A549 (cell line): ENCODE measurements at places on chromosomes 4 and X. TPM values are rescaled to one million over a fixed set of nuclear protein-coding genes. Genes with fewer than 3 reads are reported as not detected.

DNA sequence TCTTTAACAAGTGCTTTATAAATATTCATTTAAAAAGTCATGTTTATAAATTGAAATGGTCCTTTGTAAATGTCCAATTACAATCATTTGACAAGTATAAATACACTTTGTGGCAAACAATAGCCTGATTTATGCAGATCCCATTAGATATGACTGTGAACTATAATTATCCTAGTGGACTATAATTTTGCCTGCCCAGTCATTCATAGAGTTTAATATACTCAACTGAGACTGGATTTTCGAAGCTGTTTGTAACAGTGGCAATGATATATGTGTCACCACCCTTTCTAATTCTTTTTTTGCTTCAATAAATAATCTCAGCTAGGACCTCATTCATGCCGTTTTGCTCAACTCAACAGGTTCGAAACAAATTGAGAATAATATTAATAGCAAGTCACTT, 732.0 kb downstream of the PCDH18 start:
- DNase-seq = no peak

- no peak for DNase-seq
Observed at GRCh38 chr4:142150483-142150882, 514.1 kb downstream of the IL15 start.

GRCh38 chr4:98838977-98839618, 89.8 kb downstream of the EIF4E start:
- no peak for DNase-seq

The FAM199X gene
- polyA plus RNA-seq = 24.2 to 26.4 TPM (median 25.8 TPM) in 3 replicates

DNA sequence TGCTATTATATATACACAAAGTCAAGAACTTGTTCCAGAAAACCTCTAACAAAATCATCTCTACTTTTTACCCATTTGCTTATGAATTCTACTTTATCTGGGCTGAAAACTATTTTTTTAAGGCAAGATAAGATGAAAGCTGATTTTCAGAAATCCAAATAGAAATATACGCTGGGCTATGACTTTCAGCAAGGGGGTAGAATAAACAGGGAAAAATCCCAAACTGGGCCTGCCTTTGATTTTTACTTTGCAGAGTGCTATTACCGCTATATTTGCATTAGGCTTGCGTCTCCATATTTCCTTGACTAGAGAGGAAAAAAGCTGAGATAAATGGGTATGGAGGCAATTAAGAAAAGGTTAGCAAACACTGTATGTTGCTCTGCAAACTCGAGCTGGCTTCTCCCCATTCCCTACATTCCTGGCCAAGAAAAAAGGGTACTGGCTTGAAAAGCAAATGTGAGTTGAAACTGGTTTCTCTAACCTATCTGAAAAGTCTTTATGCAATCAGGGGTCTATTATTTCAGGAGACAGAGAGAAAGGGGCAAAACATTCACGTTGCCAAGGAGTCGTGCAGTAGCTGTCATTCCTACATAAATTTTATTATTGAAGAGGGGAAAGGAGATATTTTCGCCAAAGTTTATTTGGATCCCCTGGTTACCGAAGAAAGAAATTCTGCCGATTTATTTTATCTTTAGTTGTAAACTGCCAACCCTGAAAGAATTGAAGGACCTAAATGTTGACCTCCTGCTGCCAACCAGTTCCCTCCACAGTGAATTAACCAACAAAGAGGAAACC, 2.2 kb downstream of the TMEM47 start:
- no peak for DNase-seq
